ENCODE measurements at places on chromosomes 16 and 17. TPM values are rescaled to one million over a fixed set of nuclear protein-coding genes. Genes with fewer than 3 reads are reported as not detected.
A peak's percentile ranks its signal among the peaks of the same experiment; 100 is the strongest.

DNA sequence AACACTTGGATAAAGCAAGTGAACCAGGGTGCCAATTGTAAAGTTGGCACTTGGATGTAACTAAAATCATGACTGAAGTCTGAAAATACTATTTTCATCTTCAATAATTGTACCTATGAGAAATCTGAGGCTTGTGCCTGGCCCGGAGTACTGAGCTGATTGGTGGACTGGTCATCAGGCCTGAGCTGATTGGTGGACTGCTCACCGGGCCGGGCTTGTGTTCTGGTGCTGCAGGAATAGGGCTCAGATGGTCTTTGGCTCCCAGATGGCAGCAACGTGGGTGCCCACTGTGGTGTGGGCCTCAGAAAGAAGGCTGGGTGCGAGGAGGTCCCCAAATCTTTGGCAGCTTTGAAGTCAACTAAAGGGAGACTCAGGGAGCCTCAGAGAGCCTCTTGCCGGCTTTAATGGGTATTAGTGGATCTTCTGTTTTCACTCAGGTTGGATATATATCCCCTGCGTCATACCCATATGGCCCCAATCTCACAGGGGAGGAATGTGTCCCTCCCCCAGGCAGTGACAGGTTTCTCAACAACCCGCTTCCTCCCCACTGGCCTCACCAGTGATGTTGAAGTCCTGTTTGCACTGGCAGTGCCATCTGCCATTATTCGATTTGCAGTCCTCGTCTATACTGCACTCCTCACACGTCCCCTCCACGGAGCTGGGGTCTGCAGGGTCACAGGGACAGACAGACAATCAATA, 4.7 kb downstream of the UMOD start:
- no peak for DNase-seq
- H3K4me1 ChIP-seq: no peaks in the 10 kb centered on the region
- H3K4me3 ChIP-seq: no peak overlapping the region
- peaks cover 20% of the 10 kb centered on the region for H3K27me3 ChIP-seq

DNA sequence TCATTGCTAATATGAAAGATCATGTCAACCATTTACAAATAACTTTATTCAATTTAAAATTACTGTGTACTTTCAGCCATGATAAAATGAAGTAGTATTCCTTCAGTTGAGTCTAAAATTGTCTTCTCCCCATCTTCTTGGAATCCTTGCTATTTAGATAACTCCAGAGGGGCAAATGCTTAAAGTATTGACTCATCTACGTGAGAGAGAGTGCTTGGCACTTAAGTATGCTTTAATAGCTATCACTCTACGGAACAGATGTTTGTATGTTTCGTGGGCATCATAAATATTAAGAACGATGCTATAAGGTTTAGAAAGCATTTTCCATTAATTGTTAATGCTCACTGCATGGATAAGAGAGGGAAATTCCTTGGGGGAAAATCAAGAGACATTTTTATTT, 69.3 kb upstream of the MED13 start:
- H3K27ac ChIP-seq: no peak overlapping the region
- peaks cover 24% of the 10 kb centered on the region for H3K27me3 ChIP-seq
- no peaks in the 10 kb centered on the region for H3K4me1 ChIP-seq
- H3K4me3 ChIP-seq: no peak overlapping the region
- no peak for DNase-seq
- H3K36me3 ChIP-seq: no peaks in the 10 kb centered on the region

GRCh38 chr17:32917081-32917480, 10.9 kb upstream of the TMEM98 start:
- no peak overlapping the region for H3K4me3 ChIP-seq
- H3K27ac ChIP-seq: no peak overlapping the region
- no peaks in the 10 kb centered on the region for H3K4me1 ChIP-seq
- H3K27me3 ChIP-seq: no peaks in the 10 kb centered on the region
- no peaks in the 10 kb centered on the region for H3K36me3 ChIP-seq

The ITGAD gene
- total RNA-seq: not detected

DNA sequence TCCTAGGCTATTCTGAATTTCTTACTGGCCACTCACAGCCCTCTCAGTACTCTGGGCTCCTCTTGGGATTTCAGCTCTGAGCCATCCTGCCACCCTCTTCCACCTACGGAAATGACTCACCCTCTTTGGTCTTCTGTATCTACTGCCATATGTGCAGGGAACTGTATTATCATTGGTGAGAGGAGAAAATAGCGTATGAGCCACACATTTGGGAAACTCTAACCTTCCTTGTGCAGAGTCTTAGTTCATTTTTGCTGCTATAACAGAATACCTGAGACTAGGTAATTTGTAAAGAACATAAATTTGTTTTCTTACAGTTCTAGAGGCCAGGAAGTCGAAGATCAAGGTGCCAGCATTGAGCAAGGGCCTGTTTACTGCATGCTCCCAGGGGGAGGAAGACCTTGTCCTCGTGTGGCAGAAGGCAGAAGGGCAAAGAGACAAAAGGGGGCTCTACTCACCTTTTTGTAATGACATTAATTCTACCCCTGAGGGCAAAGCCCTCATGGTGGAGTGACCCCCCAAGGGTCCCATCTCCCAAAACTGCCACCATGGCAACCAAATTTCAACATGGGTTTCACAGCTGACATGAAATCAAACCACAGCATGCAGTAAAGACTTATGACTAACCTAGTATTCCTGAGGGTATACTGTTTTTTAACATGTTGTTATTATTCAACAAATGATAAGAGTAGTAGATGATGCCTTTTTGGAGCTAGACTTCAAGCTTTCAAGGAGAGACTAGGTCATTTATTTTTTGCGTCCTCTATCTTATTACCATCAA, 191.8 kb downstream of the PRKCA start:
- no peaks in the 10 kb centered on the region for H3K36me3 ChIP-seq
- H3K27me3 ChIP-seq: no peaks in the 10 kb centered on the region
- H3K4me1 ChIP-seq: peaks cover 8% of the 10 kb centered on the region
- H3K4me3 ChIP-seq: no peak overlapping the region
- H3K27ac ChIP-seq: no peak overlapping the region

- H3K27ac ChIP-seq: no peak within 1 kb of the TSS
- peak within 1 kb of the TSS; percentile 58 for H3K4me3 ChIP-seq
- peaks cover 16% of the 10 kb centered on the region for H3K4me1 ChIP-seq
- H3K36me3 ChIP-seq: no peaks in the 10 kb centered on the region
- peaks cover 3% of the 10 kb centered on the region for H3K27me3 ChIP-seq
These were observed at the start of gene MT1A for GRCh38 chr16:56637814-56638750. Gene MT1A (plus strand): TSS chr16:56638666. CDS start chr16:56638739, 73 bp downstream.

- H3K27ac ChIP-seq: no peak overlapping the region
- no peak overlapping the region for H3K4me3 ChIP-seq
- H3K27me3 ChIP-seq: no peaks in the 10 kb centered on the region
- no peak for DNase-seq
- no peaks in the 10 kb centered on the region for H3K36me3 ChIP-seq
These were observed 4.0 kb downstream of the PERCC1 start for GRCh38 chr16:1434644-1435592.

The QPRT gene
- 25.1 TPM for total RNA-seq

The KRT33B gene
- total RNA-seq: not detected

DNA sequence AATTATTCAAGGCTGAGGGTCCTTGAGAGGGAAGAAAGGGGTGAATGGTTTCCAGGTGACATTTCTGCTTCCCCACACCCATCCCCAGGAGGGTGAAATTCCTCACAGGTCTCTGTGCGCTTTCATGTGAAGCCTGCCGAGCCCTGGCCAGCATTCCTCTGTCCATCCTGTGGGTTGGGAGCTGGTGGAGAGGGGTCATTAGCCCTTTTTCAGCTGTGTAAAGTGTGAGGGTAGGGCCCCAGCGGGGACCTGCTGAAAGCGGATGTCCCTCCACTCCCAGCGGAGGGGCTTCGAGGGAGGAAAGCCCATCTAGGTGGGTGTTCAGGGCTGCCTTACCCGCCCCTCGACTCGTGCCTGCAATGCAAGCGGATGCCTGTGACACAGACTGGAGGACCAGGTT, 53.3 kb upstream of the DLX4 start:
- DNase-seq: no peak
- no peak overlapping the region for H3K27ac ChIP-seq
- H3K27me3 ChIP-seq: peaks cover 33% of the 10 kb centered on the region

GRCh38 chr17:17175917-17176316, 30.2 kb downstream of the PLD6 start:
- no peaks in the 10 kb centered on the region for H3K27me3 ChIP-seq
- no peak overlapping the region for H3K27ac ChIP-seq
- H3K36me3 ChIP-seq: peaks cover 85% of the 10 kb centered on the region

The DNASE1L2 gene
- total RNA-seq: 0.17 TPM

DNA sequence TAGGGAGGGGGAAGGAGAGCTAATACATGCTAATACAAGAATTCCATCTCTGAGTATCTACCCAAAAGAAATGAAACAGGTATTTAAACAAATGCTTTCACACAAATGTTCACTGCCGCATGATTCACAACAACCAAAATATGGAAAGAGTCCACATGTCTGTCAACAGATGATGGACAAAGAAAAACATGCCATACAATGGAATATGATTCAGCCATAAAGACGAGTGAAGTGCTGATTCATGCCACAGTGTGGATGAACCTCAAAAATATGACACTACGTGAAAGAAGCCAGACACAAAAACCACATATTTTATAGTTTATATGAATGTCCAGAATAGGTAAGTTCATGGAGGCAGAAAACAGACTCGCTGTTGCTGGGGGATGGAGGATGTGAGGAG, 321.4 kb downstream of the FOXL1 start:
- H3K4me1 ChIP-seq: no peaks in the 10 kb centered on the region
- no peak for DNase-seq
- peaks cover 7% of the 10 kb centered on the region for H3K27me3 ChIP-seq
- no peak overlapping the region for H3K27ac ChIP-seq

DNA sequence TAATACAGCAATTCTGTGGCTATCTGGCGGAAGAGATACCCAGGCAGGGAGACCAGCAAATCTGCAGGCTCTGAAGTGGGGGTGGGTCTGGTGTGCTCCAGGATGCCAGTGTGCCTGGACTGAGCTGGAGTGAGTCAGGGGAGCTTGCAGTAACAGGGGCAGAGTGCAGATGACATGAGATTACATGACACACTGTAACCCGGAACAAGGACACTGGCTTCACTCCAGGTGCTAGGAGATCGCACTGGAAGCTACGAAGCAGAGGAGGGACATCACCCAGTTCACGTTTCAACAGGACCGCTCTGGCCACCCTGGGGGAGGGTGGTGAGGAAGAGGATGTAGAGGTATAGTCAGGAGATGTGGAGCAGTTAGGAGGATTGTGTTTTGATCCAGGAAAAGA, 475.6 kb downstream of the CDH13 start:
- H3K27ac ChIP-seq: no peak overlapping the region
- no peaks in the 10 kb centered on the region for H3K27me3 ChIP-seq
- no peak for DNase-seq
- no peak overlapping the region for H3K4me3 ChIP-seq
- H3K36me3 ChIP-seq: no peaks in the 10 kb centered on the region
- H3K4me1 ChIP-seq: no peaks in the 10 kb centered on the region

The VEZF1 gene
- 64.6 TPM for total RNA-seq

The OR4D1 gene
- total RNA-seq: not detected

DNA sequence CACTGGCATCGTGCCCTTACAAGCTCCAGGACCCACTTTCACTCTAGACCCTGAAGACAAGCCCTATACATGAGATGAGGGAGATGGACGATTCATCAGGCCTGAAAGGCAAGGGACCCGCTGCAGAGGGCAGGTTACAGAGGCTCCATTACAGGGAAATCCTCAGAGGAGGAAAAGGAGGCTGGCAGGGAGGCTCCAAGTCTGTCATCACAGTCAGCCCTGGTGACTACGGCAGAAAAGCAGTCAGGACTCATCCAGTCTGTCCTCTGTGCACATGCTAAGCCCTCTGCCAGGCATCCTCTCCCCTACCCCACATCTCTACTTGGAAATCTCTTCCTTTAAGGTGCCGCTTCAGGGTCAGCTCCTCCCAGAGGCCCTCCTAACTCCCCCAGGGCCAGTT, 197.7 kb upstream of the CDH5 start:
- H3K4me3 ChIP-seq: no peak overlapping the region
- no peaks in the 10 kb centered on the region for H3K27me3 ChIP-seq
- no peak for DNase-seq
- H3K27ac ChIP-seq: no peak overlapping the region
- H3K4me1 ChIP-seq: no peaks in the 10 kb centered on the region

The SLC35G6 gene
- not detected for total RNA-seq

GRCh38 chr17:41733348-41734138, 900 bp downstream of the HAP1 start:
- no peak for DNase-seq
- H3K27me3 ChIP-seq: peaks cover 63% of the 10 kb centered on the region
- H3K4me1 ChIP-seq: peaks cover 24% of the 10 kb centered on the region
- H3K36me3 ChIP-seq: no peaks in the 10 kb centered on the region
- H3K4me3 ChIP-seq: no peak overlapping the region

The BAIAP3 gene
- 3.5 TPM for total RNA-seq

- peaks cover 74% of the 10 kb centered on the region for H3K4me1 ChIP-seq
- no peak overlapping the region for H3K27ac ChIP-seq
- H3K36me3 ChIP-seq: no peaks in the 10 kb centered on the region
- no peak overlapping the region for H3K4me3 ChIP-seq
These were observed 66.9 kb downstream of the RAI1 start for GRCh38 chr17:17748179-17748578.

DNA sequence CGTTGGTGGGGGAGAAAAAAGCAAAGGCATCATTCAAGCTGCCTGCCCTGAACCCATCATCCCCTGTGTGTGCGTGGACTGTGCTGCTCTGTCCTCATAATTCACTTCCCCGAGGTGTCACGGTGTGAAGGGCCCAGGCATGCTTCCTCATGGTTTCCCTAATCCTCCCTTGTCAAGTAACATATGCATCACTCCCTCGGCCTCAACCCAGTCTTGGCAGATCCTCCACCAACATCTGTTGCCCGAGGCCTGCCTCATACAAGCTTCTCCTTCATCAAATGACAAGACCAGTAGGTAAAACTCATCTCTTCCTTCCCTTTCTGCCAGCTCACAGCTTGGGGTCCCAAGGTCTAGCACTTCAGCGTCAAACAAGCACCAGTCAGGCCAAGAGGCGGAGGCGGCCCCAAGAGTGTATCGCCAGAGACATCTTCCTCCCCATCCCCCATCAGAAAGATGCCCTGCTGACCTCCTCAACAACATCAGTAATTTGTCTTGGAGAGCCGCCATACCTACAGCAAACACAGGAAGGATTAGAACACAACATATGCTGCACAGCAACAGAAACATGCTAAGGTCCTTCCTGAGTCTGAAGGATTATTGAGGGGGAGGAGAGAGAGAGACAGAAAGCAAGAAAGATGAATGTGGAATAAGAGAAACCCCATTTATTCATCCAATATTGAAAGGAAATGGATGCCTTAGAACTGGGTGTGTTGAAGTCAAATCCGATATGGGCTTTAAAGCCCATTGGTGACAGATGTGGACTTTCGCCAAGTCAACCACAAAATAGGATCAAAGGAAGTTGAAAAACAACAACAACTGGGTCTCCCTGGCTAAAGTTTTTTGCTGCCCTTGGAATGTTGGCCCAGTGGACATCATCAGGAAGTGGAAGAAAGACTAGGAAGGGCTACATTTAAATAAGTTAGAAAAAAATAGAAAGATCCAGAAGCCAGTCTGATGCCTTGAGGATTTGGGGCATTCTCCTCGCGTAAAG, 38.4 kb downstream of the SOX9 start:
- H3K4me3 ChIP-seq: no peak overlapping the region
- H3K27me3 ChIP-seq: no peaks in the 10 kb centered on the region
- no peaks in the 10 kb centered on the region for H3K36me3 ChIP-seq
- DNase-seq: no peak

The SOST gene
- not detected for total RNA-seq

The SDR42E1 gene
- total RNA-seq: 1.5 TPM

- no peak for DNase-seq
- H3K27me3 ChIP-seq: no peaks in the 10 kb centered on the region
- H3K36me3 ChIP-seq: no peaks in the 10 kb centered on the region
- H3K4me1 ChIP-seq: no peaks in the 10 kb centered on the region
- H3K4me3 ChIP-seq: no peak overlapping the region
These were observed 105.1 kb upstream of the METRNL start for GRCh38 chr17:82974136-82974952.
